ENCODE measurements at places on chromosomes 5 and 9. TPM values are rescaled to one million over a fixed set of nuclear protein-coding genes. Genes with fewer than 3 reads are reported as not detected.
A peak's percentile ranks its signal among the peaks of the same experiment; 100 is the strongest.

DNA sequence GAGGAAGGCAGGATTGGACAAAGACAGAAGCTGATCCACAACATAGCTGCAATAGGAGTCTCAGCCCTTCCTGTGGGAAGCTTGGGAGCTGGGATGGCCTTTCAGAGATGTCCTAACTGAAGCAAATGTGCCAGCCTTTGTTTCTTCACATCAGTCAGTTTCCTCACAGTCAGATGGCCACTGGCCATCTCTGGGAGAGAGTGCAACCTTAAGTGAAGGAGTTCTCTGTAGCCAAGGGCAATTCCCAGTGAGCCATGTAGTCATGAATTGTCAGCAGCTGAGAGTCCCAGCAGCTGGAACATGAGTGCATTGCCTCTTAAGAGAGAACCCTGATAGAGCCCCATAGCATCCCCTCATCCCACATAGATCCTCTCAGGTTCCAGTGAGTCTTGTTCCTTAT, 89.1 kb upstream of the LIFR start:
- DNase-seq: no peak

DNA sequence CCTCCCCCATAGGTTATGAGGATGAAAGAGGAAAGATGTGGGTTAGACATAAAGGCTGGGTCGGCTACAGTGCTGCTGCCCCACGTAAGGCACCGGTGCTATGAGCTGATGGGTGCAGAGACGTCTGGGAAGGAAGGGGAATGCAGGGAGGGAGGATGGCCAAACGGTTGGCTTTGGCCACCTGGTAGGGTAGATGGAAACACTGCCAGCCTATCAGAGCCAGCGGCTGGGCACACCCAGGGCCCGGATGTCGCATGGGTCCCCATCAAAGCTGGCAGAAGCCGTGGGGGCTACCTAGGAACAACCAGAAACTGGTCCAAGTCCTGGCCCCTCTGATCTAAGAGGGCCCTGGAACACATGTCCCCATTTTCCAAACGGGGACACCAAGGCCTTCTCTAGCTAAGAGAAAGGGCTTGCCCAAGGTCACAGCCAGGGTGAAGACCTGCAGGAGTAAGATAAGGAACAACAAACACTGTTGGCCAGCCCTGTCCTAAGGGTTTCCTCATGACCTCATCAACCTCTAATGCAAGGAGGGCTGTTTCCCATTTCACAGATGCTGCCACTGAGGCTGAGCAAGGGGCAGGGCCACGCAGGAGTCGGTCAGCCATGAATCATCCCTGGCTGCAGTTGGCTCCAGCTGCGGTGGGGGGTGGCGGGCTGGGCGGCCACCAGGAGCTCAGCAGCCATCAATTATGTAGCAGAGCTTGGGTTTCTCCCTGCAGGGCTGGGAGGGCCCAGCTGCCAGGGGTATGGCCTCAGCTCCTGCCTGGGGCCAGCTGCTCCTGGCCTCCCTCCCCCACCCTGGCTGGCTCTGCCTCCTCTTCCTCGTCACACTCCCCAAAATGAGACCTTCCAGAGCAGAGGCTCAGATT, 4.9 kb downstream of the SH3GLB2 start:
- DNase-seq: no peak

- DNase-seq: no peak
Measured at GRCh38 chr9:113955076-113955752, 79.1 kb downstream of the ZNF618 start.

EDIL3 gene
- 39.8 TPM for total RNA-seq

DNA sequence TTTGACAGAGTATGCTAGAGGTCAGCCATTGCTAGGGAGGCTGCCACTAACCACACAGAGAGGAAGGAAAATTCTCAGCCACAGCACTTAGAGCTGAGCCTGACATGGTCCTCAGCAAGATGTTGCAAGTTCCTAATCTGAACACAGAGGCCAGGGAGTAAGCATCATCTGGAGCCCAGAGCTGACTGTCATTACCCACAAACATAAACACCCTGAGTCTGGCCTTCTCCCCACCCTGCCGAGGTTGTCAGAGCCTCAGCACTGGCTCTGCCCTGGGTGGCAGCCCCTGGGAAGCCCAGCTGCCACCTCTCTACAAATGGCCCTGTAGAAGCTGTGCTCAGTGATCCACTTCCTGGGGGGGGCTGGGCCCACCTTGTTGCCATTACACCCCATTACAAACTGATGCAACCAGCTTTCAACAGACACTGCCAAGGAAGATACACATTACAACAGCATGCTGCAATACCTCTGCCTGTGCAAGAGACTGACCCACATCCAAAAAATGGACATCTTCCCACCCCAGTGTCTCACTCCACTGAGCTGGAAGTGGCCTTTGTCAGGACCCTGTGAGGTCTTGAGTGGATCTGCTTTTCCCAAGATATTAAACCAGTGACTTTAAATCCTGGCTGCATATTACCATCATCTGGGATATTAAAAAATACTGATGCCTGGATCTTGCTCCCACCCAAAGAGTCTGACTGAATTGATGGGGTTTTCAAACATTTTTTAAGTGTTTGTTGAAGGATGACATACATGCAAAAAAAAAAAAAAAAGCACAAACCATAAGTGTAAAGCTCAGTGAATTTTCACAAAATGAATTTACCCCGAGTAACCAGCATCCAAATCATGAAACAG, 33.0 kb downstream of the IRF1 start:
- DNase-seq: peak; percentile 46

LMNB1 gene
- total RNA-seq: 30.6 TPM

DNA sequence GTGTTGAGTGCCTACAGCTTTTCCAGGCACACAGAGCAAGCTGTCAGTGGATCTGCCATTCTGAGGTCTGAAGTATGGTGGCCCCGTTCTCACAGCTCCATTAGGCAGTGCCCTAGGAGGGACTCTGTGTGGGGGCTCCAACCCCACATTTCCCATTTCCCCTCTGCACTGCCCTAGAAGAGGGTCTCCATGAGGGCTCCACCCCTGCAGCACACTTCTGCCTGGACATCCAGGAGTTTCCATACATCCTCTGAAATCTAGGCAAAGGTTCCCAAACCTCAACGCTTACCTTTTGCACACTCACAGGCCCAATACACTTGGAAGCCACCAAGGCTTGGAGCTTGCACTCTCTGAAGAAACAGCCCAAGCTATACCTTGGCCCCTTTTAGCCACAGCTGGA, 131.3 kb downstream of the DEPDC1B start:
- no peak for DNase-seq

GRCh38 chr9:126722252-126722921, 82.5 kb upstream of the ZBTB43 start:
- DNase-seq: peak; percentile 75

DNA sequence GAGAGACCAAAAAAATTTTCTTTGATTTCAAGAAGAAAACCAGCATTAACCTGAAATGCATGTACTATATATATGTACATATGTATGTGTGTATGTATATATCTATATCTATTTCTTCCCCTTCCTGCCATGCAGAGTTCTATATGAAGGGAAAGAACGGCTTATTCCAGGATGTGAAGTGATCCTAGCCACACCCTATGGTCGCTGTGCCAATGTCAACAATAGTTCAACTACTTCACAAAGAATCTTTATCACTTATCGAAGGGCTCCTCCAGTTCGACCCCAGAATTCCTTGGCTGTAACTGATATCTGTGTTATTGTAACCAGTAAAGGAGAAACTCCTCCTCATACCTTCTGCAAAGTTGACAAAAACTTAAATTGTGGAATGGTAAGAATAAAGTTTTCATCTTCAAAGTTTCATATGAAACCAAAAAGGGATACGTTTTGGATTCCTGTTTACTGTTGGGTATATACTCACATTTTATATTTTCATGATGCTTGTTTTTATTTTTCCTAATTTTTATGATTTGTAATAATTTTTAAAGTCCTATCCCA, 56.2 kb downstream of the DENND4C start:
- no peak for DNase-seq

DNA sequence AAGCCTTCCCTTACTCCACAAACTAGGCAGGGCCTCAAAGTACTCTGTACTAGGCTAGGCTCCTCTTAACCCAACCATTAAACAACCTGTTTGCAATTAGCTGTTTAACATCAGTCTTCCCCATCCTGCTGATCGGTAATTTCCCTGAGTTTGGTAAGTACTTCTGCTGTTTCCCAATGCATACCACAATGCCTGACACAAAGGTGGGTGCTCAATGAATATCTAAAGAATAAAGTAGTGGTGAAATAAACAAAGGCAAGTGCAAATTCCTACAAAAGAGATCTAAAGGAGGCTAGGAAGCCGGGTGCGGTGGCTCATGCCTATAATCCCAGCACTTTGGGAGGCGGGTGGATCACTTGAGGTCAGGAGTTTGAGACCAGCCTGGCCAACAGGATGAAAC, 25.0 kb downstream of the FBXW2 start:
- DNase-seq: no peak

ISCA1 gene
- 24.1 TPM for total RNA-seq

LOX gene
- total RNA-seq: 4.6 TPM

PNPLA7 gene
- 27.4 TPM for total RNA-seq

DNA sequence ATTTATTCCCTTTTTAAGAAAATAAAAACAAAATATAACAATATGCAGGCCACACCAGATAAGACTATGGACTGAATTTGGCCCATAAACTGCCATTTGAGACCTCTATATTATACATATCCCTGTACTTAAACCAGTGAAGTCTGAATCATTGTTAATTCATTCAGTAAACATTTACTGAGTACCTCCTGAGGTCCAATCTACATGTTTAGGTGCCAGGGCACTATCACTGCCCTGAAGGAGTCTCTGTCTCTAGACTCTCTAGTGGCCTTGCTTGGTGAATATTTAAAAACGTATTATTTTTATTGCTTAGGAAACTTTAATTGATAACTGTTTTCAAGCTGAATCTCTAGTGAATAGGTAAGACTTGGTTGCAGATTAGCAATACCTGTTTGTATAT, 74.7 kb upstream of the ELL2 start:
- DNase-seq: no peak

MCTP1 gene
- 12.3 TPM for total RNA-seq

- no peak for DNase-seq
Measured at GRCh38 chr5:143509758-143510221, 106.3 kb upstream of the NR3C1 start.

- DNase-seq: no peak
Measured at GRCh38 chr9:20863945-20864344, 167.5 kb downstream of the HACD4 start.

GRCh38 chr9:134678206-134678605, 36.6 kb downstream of the COL5A1 start:
- peak; percentile 16 for DNase-seq

FREM1 gene
- 1.4 TPM for total RNA-seq

DNA sequence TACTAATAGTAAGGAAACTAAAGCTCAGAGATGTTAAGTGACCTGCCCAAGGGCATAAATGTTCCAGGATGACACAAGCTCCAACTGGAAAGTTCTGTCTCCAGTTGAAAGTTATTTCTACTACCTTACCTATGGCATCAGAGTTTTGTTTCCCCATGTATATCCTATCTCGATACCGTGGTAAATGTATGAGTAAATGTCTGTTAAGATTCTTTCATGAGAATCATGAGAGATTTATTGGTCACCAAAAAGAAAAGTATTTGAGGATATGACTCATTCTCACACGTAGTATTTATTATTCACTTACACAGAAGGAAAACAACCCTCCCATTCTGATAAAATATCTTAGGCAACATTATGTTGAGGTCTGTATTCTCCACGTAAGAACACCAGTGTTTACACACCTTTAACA, 11.1 kb upstream of the SHOC1 start:
- no peak for DNase-seq

DNA sequence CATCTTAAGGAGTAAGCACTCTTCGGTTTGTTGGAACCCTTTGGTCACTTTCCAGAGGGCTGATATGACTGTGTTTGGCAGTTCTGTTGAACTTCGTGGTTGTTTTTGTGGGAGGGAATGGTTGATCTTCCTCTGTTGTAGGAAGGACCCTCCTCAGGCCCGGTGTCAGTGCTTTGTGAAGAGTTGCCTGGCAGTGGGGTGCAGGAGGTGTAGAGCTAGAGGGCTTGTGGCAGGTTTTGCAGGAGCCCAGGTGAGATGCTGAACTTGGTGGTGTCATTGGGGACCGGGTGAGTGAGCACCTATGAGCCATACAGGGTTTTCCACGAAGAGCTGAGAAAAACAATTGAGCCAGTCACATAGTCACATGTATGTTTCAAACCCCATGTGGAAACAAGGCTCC, 27.2 kb downstream of the SECISBP2 start:
- no peak for DNase-seq

DNA sequence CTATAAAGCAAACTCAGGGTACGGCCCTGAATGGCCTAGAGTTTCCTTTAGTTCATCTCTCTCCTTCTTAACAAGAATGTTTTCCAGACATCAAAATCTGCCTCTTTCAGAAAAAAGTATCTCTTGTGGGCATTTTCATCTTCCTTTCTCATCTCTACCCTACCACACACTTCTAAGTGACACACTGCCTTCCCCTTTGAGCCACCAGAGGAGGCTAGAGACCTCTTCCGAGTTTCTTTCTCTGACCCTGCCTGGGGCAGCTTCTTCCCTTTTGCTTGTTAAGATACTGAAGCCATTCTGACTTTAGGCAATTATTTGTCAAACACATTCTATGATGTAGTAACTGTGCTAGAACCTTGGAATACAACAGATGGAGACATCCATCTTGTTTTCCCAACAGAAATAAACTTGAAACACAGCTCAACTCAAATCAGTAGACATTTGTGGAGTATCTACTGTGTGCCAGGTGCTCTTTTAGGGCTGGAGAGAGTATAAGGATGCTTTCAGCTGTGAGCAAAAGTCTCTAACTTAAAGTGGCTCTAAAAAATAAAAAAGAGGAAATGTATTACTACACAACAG, 8.6 kb upstream of the SV2C start:
- DNase-seq: peak; percentile 39

DNA sequence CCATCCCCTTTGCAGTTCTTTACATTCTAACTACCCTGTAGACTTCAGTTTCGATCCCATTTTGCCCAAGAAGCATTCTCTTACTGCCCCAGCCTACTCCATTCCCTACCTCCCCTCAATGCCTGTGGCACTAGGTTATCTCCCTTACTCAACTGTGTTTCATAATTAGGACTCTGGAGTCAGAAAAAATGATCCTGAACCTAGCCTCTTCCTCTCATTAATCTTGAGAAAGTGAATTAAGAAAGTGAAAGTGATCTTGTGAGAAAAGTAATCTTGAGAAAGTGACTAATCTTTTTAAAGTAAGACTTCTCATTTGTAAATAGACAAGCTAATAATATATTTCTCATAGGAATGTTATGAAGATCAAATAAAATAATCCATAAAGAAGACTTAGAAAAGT, 444.0 kb upstream of the TRPC7 start:
- DNase-seq: no peak

SH3GL2 gene
- 0.38 TPM for total RNA-seq

DNA sequence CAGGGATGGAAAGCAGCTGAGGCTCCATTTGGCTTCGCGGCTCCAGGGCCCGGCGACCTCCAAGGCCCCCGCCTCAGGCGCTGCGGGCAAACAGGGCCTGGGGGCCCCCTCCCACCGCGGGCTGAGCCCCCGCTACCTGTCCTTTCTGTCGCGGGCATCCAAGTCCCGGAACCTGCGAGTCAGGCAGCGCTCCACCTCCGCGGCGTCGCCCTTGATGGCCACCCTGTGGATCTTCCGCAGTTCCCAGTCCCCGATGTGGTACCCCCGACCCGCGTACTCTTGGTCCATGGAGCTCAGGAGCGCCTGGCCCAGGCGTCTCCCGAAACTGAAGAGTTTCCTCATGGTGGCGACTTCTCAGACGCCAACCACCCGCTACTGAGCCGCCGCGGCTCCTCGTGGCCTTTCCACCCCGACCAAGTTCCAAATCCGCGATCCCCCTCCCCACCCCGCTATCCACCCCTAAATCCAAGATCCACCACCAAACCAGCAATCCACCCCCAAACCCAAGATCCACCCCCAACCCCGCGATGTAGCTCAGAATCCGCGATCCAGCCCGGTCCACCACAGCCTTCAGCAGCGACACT, 86.5 kb upstream of the CCDC180 start:
- DNase-seq: no peak

All from mucosa of descending colon (tissue), 3 donors.